ENCODE measurements at places on chromosomes 7 and 10.
A peak's percentile ranks its signal among the peaks of the same experiment; 100 is the strongest.

DNA sequence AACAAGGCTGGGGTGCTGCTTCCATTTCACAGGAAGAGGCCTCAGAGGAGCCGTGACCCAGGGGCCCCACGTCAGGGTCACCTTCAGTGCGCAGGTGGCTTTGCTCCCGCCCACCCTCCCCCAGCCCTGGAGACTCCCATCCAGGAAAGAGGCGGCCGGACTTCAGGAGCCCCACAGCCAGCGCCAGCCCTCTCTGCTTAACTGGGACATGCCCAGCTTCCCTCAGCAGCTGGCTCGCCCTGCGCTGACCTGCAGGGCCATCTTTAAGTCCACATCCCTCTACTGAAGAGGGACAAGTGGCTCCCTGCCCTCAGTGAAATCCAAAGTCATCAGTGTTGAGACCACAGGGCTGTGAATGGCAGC, 141.9 kb upstream of the PPP2R2D start:
- no peak for DNase-seq

GRCh38 chr7:877312-878232, 1.2 kb downstream of the GET4 start:
- DNase-seq: peak; percentile 1

GRCh38 chr7:36937754-36938563, 213.7 kb upstream of the AOAH start:
- DNase-seq: peak; percentile 37

GRCh38 chr7:93535616-93536015, 38.9 kb downstream of the CALCR start:
- DNase-seq: no peak

DNA sequence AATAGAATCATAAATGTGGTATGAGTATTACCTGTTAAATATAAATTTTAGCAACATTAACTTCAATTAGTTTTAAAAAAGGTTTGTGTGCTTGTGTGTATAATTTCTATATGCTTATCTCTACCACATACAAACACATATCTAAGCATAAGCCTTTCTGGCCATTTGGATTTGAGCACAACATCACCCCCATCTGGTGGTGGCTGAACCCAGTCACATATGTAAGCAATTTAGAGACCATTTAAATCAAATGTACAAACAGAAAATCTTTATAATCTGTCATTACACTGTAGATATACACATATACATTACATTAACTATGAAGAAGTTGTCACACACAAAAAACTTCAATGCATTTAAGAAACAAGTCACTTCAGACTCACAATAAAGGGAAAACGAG, 31.7 kb downstream of the GPR22 start:
- peak; percentile 62 for DNase-seq

- DNase-seq: no peak
Measured at GRCh38 chr7:80132594-80132993, 2.0 kb upstream of the GNAI1 start.

DNA sequence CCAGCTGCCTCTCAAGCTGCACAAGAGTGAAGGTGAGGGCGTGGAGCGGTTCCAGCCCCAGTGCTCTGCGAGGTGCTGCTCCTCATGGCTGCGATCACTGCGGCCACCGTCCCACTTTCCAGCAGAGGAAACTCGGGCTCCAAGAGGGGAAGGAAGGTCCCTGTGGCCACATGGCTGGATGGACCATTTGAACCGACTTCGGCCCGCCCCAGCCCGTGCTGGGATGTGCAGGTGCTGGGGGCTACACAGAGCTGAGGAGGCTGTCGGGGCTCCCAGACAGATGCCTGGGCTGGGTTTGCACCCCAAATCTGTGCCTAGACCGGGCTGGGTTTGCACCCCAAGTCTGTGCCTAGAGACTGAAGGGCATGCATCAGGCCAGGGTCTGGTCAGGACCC, 186.6 kb downstream of the DNAJB6 start:
- no peak for DNase-seq

DNA sequence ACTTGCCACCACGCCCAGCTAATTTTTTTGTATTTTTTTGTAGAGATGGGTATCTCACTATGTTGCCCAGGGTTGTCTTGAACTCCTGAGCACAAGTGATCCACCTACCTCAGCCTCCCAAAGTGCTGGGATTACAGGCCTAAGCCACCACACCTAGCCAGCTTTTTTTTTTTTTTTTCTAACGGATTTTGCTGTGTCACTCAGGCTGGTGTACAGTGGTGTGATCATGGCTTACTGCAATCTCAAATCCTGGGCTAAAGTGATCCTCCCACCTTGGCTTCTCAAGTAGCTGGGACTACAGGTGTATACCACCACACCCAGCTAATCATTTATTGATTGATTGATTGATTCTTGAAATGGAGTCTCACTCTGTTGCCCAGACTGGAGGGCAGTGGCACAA, 106.0 kb upstream of the TRIM24 start:
- no peak for DNase-seq

DNA sequence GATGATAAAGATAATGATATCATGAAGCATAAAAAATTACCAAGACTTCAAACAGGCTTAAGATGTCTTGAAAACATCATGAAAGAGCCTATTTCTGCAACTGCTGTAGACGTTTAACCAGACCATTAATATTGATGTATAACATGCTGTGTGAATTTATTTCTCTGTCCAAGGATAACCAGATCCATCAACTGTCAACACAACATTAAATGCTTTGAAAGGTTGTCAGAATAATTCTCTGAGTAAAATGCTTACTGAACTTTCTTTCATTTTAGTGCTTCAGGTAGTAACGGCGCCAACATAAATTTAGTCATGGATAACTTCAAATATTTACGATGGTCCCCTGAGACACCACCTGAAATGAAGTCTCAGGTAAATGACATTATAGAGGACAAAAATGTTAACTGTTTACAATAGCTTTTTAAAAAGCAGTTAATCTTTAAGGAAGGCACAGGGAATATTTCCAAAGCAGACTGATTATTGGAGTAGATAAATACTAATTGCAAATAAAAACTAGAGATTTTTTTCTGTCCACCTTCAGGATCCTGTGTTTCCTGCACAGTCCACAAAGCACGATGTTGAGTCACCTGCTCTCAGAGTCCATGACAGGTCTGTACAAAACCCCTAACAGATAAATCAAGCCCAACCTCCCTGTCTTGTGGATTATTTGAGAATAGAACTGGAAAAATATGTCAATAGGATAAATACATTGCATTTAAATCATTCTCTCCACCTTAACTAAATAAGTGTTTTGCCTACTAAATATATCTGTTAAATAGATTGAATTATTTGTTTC, 1213.2 kb downstream of the XPNPEP1 start:
- DNase-seq: no peak

- no peak for DNase-seq
Measured at GRCh38 chr10:97577701-97578100, 5.1 kb downstream of the ANKRD2 start.

- no peak for DNase-seq
Measured at GRCh38 chr7:76359978-76360638, 1.3 kb upstream of the YWHAG start.

- DNase-seq: no peak
Measured at GRCh38 chr10:104099269-104099668, 13.6 kb upstream of the COL17A1 start.

DNA sequence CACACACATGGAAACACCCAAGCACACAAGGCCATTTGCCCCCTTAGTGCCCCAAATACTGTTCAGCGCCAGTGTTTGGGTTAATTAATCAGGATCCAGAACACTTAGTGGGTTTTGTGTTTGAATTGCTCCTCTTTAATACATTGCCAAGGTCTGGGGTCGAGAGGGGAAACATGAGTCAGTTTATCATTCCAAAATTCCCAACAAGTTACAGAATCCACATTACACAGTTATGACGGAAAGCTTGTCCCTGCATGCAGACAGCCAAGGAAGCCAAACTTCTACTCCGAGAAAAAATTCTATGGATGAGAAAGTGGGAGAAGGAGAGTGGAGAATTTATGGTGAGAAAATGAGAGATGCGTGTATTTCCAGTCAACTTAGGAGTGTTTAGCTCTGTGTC, 189.0 kb downstream of the NPSR1 start:
- DNase-seq: no peak

DNA sequence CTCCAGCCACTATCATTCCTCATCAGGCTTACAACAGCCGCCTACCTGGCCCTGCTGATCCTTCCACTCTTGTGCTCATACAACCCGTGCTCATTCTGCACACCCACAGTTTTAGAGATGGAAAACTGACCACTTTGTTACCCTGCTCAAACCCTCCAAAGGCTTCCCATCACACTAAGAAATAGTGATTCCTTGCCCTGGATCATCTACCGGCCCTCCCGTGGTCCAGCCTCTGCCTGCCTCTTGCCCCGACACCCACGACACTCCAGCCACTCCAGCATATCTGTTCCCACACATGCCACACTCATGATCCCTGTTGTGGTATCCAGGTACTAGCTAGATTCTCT, 36.8 kb downstream of the CCDC6 start:
- no peak for DNase-seq

DNA sequence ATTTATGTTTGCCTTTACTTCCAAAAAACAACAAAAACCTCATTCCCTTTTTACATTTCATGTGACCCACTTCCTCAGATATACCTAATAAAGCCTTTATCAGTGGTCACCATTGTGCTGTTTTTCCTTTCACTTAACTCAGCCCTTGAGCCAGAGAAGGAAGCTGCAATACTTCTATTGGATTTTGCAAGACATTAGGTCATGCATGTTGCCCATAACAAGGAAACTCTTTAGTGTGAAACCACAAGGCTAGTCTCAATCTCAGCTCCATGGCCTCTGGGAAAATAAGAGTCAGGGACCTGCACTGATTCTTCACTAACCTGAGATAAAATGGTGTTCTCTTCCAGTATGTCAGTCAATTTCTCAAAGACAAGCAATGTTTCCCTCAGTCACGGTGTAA, 27.8 kb downstream of the STEAP4 start:
- DNase-seq: peak; percentile 28

GRCh38 chr7:116793795-116794340, 68.5 kb upstream of the CAPZA2 start:
- no peak for DNase-seq

GRCh38 chr10:30970760-30971460, 60.8 kb downstream of the ZNF438 start:
- peak; percentile 22 for DNase-seq

GRCh38 chr10:114367351-114368056, 36.8 kb downstream of the AFAP1L2 start:
- no peak for DNase-seq

- DNase-seq: no peak
Measured at GRCh38 chr10:117005026-117005526, at the start of gene SHTN1. TSS of gene SHTN1 (minus strand) at chr10:117005187. CDS start at chr10:117005079, 108 bp downstream.

GRCh38 chr10:127851661-127852194, 41.0 kb downstream of the CLRN3 start:
- DNase-seq: no peak

- no peak for DNase-seq
Measured at GRCh38 chr10:91378061-91378460, 32.1 kb upstream of the HECTD2 start.

GRCh38 chr10:47024046-47024322, 112.8 kb downstream of the PTPN20 start:
- no peak for DNase-seq

DNA sequence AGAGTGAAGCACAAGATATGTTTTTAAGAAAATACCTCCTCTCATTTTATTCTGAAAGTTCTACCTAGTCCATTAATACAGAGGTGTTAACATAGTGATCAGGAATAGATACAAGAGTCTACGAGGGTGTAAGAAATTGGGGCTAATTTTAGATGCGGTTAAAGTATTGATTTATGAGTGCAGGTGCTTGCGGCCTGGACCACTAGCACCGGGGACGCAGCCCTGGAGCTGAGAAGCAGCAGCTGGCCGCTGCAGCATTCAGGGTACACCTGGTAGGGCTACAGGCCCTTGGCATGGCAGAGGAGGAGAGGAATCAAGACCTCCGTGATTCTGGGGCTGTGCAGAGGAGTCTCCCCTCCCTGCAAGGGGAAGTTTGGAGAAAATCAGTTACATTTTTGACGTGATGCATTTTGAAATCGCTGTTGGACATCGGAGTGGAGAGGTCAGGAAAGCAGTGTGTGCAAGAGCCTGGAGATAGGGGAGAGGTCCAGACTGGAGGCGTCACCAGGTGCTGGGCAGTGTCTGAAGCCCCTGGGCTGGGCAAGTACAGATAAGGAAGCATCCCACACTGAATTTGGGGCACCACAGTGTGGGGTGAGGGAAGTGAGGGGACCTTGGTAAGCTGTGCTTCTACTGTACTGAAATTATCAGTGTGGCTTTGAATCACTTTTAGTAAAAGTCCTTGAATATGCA, 112.3 kb downstream of the VWC2 start:
- no peak for DNase-seq

GRCh38 chr7:4799508-4800268, 24.3 kb downstream of the AP5Z1 start:
- DNase-seq: no peak

- DNase-seq: no peak
Measured at GRCh38 chr7:100452513-100452912, 11.5 kb downstream of the SPACDR start.

DNA sequence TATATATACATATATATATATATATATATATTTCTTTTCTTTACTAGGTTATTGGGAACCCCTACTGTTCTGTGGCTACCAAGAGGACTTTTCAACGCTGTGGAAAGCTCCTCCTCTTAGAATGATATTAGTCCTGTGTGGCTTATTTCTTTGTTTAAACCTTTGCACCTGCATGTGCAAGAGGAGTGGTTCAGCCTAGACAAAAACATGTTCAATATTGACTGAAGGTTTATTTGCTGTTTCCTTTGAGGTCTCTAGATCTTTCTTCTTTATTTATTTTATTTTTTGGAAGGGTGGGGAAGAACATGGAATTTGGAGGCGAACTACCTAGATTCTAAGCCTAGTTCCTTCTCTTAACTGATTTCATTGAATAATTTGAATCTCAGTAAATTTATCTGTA, 118.1 kb downstream of the GNAT3 start:
- DNase-seq: no peak

DNA sequence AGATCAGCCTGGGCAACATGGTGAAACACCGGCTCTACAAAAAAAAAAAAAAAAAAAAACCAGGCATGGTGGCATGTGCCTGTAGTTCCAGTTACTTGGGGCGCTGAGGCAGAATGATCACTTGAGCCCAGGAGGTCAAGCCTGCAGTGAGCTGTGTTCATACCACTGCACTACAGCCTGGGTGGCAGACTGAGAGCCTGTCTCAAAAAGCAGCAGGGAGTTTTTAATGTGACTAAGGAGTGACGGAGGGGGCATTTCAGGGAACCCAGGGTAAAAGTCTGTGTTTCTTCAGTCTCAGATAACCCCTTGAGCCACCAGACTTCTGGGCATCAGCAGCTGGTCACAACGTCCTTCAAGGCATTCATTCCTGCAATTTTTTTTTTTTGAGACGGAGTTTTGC, 2.2 kb upstream of the C10orf95 start:
- DNase-seq: no peak

DNA sequence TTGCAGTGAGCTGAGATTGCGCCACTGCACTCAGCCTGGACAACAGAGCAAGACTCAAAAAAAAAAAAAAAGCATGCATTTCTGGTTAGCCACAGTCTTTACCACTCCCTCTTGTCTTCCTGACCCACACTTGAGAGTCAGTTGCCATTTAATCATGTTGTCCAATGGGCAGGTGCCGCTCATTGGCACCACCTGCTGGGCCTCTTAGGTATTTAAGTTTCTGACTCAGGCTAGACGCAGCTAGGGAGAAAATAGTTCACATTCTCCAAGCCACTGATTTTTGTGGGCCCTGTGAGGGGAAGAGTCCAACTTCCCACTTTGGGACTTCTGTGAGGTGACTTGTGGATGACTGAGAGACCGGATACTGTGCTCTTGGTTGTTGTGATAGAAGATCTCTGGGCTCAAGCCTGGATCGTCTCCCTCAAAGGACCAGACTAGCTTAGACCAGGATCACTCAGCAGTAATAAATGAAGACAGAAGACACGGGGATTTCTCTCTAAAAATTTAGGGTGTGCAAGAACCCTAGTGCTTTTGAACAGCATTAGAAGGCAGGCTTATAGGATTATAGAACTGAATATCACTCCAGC, 26.8 kb upstream of the SORCS3 start:
- peak; percentile 49 for DNase-seq

- DNase-seq: no peak
Measured at GRCh38 chr10:72765051-72765745, 73.3 kb downstream of the MCU start.

Measured in Kasumi-1 (cell line).